T-helper 9 cell (primary cell): ENCODE measurements at places on chromosomes 16 and 17.

- DNase-seq = no peak
These were observed 304.2 kb upstream of the TNRC6C start for GRCh38 chr17:77654296-77654695.

GRCh38 chr17:67262435-67263117, 17.6 kb upstream of the HELZ start:
- no peak for DNase-seq

DNA sequence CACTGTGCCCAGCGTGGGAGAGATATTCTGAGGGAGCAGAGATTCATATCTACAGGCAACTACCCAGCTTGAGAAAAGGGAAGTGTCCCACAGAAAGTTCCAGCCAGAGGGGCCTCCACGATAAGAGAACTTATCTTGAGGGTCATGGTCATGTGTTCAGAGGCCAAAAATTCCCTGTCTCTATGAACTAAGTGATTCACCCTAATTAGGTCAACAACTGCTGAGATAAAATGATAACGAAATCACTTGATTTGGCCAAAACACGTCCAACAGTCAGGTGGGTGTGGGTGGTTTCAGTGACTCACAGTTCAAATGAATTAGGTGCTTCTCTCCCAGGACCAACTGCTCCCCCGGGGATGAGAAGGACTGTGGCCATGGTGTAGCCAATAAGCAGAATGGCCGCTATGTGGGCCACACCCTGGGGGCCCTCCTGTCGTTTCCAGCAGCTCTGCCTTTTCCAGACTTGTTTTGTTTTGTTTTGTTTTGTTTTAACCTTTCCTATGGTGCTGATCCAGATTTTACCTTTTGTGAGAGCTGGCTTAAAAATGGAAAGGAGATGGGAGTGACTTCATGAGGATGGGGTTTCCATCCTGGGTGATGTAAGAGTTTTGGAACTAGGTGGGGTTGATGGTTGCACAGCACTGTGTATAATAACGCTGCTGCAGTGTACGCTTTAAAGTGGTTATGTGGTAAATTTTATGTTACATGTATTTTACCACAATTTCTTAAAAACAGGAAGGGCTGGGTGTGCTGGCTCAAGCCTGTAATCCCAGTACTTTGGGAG, 8.7 kb downstream of the DNAI2 start:
- DNase-seq = peak; percentile 43

DNA sequence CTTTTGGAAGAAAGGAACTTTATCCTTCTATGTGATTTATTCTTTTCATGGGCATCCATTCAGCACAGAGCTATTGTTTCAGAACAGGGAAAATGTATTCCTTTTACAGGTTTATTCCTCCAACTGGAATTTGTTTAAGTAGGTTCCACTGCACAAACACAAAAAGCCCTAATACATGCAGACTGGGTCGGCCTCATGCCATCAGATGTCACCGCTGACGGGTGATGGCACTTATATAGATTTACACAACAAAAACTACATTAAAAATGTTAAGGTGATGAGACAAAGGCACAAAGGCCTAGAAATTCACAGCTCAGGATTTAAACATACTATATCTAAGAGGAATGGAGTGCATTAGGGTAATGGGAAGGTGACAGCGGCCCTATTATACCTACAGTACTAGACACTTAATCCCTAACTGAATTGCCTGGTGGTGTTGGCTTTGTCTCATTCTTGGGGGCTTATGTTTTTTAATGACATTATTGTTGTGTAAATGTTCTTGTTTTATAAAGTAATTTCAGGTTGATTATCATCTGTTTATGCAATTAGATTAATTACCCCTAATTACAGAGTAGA, 276.4 kb upstream of the PSMD7 start:
- no peak for DNase-seq

DNA sequence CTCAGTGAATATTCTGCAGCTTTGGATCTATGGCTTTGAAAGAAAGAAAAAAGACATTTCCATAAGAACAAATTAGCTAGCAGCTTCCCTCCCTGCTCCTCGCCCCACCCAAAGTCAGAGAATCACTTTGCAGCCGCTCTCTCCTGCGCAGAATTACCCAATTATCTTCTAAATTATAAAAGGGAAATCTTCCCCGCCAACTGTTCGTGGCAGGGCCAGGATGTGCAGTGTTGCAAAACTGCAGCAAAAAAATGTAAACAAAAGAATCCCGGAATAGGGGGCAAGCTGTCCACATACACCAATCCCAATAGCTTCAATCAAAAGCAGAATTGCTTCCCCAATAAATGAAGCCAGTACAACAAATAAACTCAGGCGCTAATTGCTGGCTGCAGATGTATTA, 510.6 kb downstream of the RBFOX1 start:
- no peak for DNase-seq

DNA sequence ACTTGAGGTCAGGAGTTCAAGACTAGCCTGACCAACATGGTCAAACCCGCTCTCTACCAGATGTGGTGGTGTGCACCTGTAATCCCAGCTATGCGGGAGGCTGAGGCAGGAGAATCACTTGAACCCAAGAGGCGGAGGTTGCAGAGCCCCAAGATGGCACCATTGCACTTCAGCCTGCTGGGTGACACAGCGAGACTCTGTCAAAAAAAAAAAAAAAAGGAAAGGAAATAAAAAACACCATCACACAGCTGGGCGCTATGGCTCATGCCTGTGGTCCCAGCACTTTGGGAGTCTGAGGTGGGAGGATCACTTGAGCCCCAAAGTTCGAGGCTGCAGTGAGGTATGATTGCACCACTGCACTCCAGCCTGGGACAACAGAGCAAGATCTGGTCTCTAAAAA, 13.3 kb upstream of the SBK1 start:
- DNase-seq = no peak

DNA sequence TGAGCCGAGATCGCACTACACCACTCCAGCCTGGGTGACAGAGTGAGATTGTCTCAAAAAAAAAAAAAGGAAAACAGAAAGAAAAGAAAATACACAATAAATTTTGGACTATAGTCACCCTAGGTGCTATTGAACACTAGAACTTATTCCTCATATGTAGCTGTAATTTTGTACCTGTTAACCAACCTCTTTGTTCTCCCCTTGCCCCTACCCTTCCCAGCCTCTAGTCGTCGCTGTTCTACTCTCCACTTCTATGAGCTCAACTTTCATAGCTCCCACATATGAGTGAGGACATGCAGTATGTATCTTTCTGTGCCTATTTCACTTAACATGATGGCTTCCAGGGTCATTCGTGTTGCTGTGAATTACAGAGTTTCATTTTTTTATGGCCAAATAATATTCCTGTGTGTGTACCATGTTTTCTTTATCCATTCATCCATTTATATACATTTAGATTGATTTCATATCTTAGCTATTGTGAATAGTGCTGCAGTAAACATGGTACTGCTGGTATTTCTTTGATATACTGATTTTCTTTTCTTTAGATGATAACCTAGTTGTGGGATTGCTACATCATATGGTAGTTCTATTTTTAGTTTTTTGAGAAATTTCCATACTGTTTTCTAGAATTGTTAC, 28.3 kb downstream of the VPS35L start:
- no peak for DNase-seq

- no peak for DNase-seq
These were observed 508.3 kb downstream of the NPIPA7 start for GRCh38 chr16:16887193-16887592.

- no peak for DNase-seq
These were observed 237.1 kb downstream of the NTN1 start for GRCh38 chr17:9258115-9259015.

- DNase-seq = no peak
These were observed 3.0 kb downstream of the MSI2 start for GRCh38 chr17:57259306-57259705.

GRCh38 chr17:16106161-16106891, 106.7 kb downstream of the TTC19 start:
- DNase-seq = no peak

GRCh38 chr16:77227745-77228144, 28.5 kb downstream of the SYCE1L start:
- no peak for DNase-seq

GRCh38 chr16:74111456-74111982, 185.1 kb upstream of the PSMD7 start:
- DNase-seq = no peak

GRCh38 chr17:79531191-79532095, 79.4 kb downstream of the RBFOX3 start:
- DNase-seq = no peak

DNA sequence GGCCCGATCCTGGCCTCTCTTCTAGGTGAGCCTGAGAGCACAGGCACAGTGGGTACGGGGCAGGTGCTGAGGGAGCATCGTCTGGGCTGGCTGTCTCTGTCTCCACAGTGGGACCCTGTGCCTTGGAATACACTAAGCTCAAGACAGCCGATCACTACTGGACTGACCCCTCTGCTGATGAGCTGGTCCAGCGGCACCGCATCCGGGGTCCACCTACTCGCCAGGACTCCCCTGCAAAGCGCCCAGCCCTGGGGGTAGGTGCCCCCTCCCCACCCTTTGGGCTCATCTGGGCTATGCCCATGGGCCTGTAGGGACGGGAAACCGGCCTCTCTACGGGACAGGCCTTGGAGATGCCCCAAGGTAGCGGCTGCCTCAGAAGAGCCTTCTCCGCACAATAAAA, 25.6 kb downstream of the SGSM2 start:
- no peak for DNase-seq

GRCh38 chr17:14209215-14209614, 27.4 kb downstream of the CDRT15 start:
- DNase-seq = no peak

- no peak for DNase-seq
These were observed at the start of gene SLC52A1 for GRCh38 chr17:5035315-5035714. Gene SLC52A1, minus strand, starts transcription at chr17:5035426. Its CDS starts 820 bp downstream, at chr17:5034606.

DNA sequence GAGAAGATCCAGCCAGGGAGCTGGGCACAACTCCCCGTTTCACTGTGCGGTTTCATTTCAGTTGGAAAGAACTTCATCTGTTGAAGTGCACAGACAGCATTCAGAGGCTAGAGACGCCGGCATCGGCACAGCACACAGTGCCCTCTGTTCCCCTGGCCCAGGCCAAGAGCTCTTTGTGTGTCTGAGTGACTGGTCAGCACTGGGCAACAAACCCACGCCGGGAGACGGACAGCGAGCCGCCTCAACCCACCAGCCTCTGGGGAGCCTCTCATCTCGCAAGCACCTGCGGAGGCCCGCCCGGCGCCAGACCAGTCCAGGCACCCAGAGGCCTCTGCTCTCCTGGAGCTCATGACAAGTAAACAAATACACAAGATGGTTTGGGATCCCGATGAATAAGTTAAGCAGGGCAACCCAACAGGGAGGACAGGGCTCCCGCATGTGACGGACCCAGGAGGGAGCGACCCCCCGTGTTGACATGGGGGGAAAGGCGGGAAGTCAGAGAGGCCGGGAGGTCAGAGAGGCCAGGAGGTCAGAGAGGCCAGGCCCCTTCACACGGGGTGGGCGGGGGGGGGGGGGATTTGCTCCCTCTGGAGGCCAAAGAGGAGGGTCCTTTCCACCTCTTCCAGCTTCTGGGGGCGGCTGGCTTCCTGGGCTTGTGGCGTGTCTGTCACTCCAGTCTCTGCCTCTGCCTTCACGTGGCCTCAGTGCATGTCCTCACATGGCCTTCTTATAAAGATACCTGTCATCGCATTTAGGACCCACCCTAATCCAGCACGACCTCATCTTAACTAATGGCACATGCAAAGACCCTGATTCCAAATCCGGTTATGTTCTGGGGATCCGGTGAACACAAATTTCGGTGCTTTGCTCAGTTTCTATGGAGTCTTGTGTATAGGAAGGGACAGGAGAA, 25.8 kb upstream of the KLHDC4 start:
- no peak for DNase-seq

GRCh38 chr16:79847101-79847500, 246.6 kb upstream of the MAF start:
- DNase-seq = no peak

DNA sequence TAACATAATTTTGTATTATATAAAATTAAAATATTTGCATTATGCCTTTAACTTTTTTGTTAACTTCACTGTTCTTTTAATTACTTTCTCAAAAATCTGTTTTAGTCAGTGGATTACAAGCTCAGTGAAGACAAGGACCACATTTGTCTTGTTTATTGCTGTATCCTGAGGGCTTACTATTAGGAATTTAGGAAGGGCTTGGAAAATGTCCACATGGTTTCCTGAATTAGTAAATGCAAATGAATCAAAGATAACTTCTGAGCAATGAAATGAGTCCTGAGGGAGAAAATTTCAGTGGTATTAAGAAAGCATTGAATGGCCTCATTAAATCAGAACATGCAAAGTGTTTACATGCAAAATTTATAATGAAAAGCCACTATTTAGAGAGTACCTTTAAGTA, 1293.2 kb upstream of the GOT2 start:
- no peak for DNase-seq

GRCh38 chr17:48738424-48738802, 9.9 kb upstream of the HOXB13 start:
- DNase-seq = no peak

- no peak for DNase-seq
These were observed 166.7 kb downstream of the XYLT1 start for GRCh38 chr16:17304106-17304490.

- no peak for DNase-seq
These were observed 1.1 kb downstream of the BCO1 start for GRCh38 chr16:81239367-81240121.

DNA sequence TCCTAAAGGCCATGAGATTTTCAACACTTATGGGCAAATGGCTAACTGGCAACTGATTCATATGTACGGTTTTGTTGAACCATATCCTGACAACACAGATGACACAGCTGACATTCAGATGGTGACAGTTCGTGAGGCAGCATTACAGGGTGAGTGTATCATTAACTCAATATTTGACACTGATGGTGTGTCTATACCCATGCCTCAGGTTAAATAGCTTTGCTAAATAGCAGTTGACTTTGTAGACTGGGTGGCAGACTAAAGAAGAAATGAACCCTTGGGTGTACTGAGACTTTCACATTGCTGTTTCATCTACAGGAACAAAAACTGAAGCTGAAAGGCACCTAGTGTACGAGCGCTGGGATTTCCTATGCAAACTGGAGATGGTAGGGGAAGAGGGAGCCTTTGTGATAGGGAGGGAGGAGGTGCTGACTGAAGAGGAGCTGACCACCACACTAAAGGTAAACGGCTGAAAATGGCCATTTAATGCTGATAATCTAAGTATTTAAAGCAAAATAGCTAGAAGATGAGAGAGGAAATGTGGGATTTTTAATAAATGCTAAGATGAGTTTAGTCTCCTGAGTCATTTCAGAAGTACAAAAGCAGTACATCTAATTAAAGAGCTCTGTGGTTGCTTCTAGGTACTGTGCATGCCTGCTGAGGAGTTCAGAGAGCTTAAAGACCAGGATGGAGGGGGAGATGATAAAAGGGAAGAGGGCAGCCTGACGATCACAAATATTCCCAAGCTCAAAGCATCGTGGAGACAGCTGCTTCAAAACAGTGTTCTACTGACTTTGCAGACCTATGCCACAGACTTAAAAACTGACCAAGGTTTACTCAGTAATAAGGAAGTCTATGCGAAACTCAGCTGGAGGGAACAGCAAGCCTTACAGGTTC, 3.0 kb downstream of the SETD6 start:
- no peak for DNase-seq

GRCh38 chr17:8726941-8727555, 17.6 kb downstream of the CCDC42 start:
- no peak for DNase-seq

DNA sequence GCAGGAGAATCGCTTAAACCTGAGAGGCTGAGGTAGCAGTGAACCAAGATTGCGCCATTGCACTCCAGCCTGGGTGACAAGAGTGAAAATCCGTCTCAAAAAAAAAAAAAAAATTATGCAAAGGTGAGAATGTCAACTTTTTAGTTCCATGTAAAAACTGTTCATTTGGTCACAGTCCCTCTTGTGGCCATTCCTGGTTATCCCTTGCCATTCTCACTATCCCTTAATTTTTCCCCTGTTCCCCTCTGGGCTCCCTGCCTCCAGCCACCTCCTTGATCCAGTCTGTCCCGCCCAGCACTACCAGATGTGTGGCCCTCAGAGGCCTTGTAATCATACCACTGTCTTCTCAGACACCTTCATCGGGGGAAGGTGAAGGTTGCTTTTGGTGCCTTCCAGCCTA, 23.4 kb downstream of the DCAF7 start:
- DNase-seq = no peak
